Activated CD4-positive, alpha-beta T cell treated with anti-CD3 and anti-CD28 coated beads for 36 hours (primary cell): ENCODE measurements at places on chromosomes 12 and 14.

GRCh38 chr12:49055978-49056754 lies 4.4 kb downstream of the KMT2D start:
- H3K27me3 ChIP-seq, result no peaks in the 10 kb centered on the region
- peaks cover 44% of the 10 kb centered on the region for H3K4me1 ChIP-seq
- H3K27ac ChIP-seq, result peak overlapping the region; percentile 90
- H3K4me3 ChIP-seq, result peak overlapping the region; percentile 98
- peaks cover 45% of the 10 kb centered on the region for H3K36me3 ChIP-seq

- no peaks in the 10 kb centered on the region for H3K36me3 ChIP-seq
- H3K4me1 ChIP-seq, result no peaks in the 10 kb centered on the region
- H3K4me3 ChIP-seq, result no peak overlapping the region
- no peak for DNase-seq
- H3K27me3 ChIP-seq, result peaks cover 8% of the 10 kb centered on the region
Measured at GRCh38 chr12:21973221-21973620, 32.0 kb upstream of the ABCC9 start.

DNA sequence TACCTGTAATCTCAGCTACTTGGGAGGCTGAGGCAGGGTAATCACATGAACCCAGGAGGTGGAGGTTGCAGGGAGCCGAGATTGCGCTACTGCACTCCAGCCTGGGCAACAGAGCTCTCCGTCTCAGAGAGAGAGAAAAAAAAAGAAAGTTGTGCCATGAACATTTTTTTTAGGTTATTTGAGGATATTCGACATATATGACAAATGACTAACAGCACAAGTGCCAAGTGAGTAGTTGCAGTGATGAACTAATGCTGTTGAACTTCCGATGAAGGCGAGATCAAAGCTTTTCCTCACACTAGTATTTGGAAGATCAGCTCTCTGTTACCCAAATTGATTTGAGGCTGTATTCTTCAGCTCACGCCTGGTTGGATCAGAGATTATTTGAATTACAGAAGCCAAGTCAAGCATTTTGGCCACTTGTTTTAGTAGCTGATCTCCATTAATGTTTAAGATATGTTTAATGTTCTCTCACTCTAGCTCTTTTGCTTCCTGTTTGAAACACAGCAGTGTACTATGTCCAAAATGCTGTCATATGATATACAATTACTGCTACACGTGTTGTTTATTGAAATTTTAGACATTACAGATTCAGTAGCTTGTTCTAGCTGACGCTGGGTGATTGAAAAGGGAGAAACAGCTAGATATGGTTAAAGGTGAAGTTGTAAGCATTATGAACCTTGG lies 43.4 kb downstream of the WDR20 start:
- H3K4me1 ChIP-seq, result peaks cover 74% of the 10 kb centered on the region
- no peaks in the 10 kb centered on the region for H3K36me3 ChIP-seq
- H3K27ac ChIP-seq, result peak overlapping the region; percentile 90
- no peak for DNase-seq
- no peak overlapping the region for H3K4me3 ChIP-seq
- no peaks in the 10 kb centered on the region for H3K27me3 ChIP-seq

DNA sequence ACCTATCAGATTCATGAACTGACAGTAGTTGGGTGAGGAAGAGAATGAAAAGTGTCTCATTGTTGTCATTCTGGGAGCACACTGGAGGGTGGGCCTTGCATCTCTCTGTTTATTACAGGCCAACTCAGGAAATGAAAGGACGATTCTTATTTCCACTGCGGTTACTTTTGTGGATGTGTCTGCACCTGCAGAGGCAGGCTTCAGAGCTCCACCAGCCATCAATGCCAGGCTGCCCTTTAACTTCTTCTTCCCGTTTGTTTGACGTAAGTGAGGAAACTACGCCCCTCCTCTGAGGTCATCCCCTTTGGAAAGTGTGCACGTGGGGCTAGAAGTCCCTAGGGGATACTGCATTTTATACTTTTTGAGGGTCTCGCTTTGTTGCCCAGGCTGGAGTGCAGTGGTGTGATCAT lies 33.7 kb downstream of the TCTN1 start:
- H3K36me3 ChIP-seq, result peaks cover 12% of the 10 kb centered on the region
- no peak overlapping the region for H3K4me3 ChIP-seq
- DNase-seq, result peak; percentile 33
- H3K27ac ChIP-seq, result peak overlapping the region; percentile 75

DNA sequence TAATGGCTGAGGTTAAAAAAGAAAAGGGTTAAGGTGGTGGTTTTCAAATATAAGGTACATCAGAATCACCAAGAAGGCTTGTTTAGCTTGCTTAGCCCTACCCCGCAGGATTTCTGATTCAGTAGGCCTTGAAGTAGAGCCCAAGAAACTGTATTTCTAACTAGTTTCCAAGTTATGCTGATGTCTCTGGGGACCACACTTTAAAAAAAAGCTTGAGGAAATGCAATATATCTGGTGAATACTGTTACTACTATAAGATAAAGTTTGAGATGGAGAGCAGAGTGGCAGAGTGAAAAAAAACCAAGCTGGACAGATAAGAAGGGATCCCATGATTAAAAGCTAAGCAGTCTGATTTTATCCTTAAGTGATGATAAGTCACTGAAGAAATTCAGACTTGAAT lies 18.3 kb upstream of the GXYLT1 start:
- H3K4me3 ChIP-seq, result no peak overlapping the region
- H3K27me3 ChIP-seq, result no peaks in the 10 kb centered on the region
- peak overlapping the region; percentile 4 for H3K27ac ChIP-seq
- H3K4me1 ChIP-seq, result peaks cover 21% of the 10 kb centered on the region

- DNase-seq, result no peak
- no peak overlapping the region for H3K27ac ChIP-seq
- no peaks in the 10 kb centered on the region for H3K4me1 ChIP-seq
- H3K4me3 ChIP-seq, result no peak overlapping the region
Measured at GRCh38 chr12:33472299-33472698, 32.7 kb upstream of the SYT10 start.

DNA sequence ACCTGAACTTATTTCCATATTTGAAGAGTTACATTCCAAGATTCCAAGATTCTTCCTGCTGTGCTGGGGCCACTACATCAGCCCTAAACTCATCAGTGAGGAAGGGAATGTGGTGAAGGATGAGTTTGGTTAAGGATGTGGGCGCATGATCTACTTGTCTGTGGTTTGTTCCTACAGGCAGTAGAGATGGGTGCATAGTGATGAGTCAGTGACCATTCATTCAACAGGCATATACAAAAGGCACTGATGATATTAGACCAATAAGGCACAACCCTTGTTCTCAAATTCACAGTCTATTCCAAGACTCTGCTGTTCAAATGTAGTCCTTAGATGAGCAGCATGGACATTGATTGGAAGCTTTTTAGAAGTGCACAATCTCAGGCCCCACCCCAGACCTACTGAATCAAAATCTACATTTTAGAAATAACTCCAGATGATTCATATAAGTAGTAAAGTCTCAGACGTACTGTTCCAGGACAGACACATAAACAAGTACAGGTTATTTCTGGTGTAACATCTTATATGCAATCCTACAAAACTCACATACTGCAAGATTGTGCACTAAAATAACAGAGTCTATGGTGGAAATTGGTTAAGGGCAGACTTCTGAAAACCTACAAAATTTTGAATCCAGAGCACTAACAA lies 47.7 kb upstream of the MAP3K9 start:
- peak; percentile 47 for DNase-seq
- no peaks in the 10 kb centered on the region for H3K27me3 ChIP-seq
- H3K4me1 ChIP-seq, result peaks cover 9% of the 10 kb centered on the region
- H3K4me3 ChIP-seq, result no peak overlapping the region
- H3K27ac ChIP-seq, result no peak overlapping the region

- H3K27ac ChIP-seq, result no peak overlapping the region
- H3K36me3 ChIP-seq, result no peaks in the 10 kb centered on the region
- peaks cover 2% of the 10 kb centered on the region for H3K27me3 ChIP-seq
- no peaks in the 10 kb centered on the region for H3K4me1 ChIP-seq
- DNase-seq, result no peak
Measured at GRCh38 chr12:72197790-72198189, 74.4 kb upstream of the TRHDE start.
